ENCODE measurements at places on chromosomes 1 and 21. TPM values are rescaled to one million over a fixed set of nuclear protein-coding genes. Genes with fewer than 3 reads are reported as not detected.
A peak's percentile ranks its signal among the peaks of the same experiment; 100 is the strongest.

- H3K36me3 ChIP-seq = no peaks in the 10 kb centered on the region
- peak overlapping the region; percentile 82 for H3K27ac ChIP-seq
- no peak overlapping the region for H3K4me3 ChIP-seq
- no peaks in the 10 kb centered on the region for H3K27me3 ChIP-seq
Measured at GRCh38 chr1:55833529-55834091, 618.4 kb upstream of the USP24 start.

- no peak overlapping the region for H3K4me3 ChIP-seq
- no peaks in the 10 kb centered on the region for H3K4me1 ChIP-seq
- no peak for DNase-seq
- H3K27me3 ChIP-seq = peaks cover 4% of the 10 kb centered on the region
Measured at GRCh38 chr1:29331309-29331708, 95.0 kb downstream of the PTPRU start.

- no peaks in the 10 kb centered on the region for H3K27me3 ChIP-seq
- DNase-seq = peak; percentile 73
- peaks cover 4% of the 10 kb centered on the region for H3K4me1 ChIP-seq
- H3K27ac ChIP-seq = peak overlapping the region; percentile 35
- no peaks in the 10 kb centered on the region for H3K36me3 ChIP-seq
Measured at GRCh38 chr1:96979304-96980268, 258.0 kb downstream of the PTBP2 start.

- H3K27ac ChIP-seq = no peak overlapping the region
- H3K4me3 ChIP-seq = no peak overlapping the region
- H3K4me1 ChIP-seq = peaks cover 5% of the 10 kb centered on the region
- DNase-seq = no peak
- peaks cover 2% of the 10 kb centered on the region for H3K27me3 ChIP-seq
- H3K36me3 ChIP-seq = no peaks in the 10 kb centered on the region
Measured at GRCh38 chr1:232108598-232108997, 482.0 kb downstream of the DISC1 start.

The GCSAML gene
- total RNA-seq = 0.09 TPM
